ENCODE measurements at places on chromosomes 1 and 21.

DNA sequence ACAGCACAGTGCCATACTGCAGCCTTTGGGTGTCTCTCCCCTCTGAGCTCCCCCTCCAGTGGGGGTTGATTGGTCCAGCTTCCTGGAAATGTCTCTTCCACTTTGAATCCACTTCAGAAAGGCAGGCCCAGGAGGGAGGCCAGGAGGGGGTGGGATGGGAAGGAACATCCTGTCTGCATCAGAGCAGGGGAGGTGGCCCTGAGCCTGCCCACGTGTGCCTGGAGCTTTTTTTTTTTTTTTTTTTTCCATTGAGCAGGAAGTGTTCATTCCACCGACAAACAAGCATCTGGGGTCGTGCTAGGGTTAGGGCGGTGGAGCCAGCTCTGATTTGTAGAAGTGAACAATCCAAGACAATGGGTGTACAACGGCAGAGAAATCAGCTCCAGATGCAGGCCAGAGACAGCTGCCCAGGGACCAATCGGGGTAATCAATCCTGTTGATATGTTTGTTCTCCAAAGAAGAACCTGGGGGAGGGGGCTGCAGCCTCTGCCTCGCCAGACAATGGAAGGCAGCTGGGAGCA lies 93.3 kb downstream of the SSBP3 start:
- no peak for DNase-seq

- DNase-seq: no peak
These were observed 58.3 kb upstream of the TBX15 start for GRCh38 chr1:119046429-119046784.

DNA sequence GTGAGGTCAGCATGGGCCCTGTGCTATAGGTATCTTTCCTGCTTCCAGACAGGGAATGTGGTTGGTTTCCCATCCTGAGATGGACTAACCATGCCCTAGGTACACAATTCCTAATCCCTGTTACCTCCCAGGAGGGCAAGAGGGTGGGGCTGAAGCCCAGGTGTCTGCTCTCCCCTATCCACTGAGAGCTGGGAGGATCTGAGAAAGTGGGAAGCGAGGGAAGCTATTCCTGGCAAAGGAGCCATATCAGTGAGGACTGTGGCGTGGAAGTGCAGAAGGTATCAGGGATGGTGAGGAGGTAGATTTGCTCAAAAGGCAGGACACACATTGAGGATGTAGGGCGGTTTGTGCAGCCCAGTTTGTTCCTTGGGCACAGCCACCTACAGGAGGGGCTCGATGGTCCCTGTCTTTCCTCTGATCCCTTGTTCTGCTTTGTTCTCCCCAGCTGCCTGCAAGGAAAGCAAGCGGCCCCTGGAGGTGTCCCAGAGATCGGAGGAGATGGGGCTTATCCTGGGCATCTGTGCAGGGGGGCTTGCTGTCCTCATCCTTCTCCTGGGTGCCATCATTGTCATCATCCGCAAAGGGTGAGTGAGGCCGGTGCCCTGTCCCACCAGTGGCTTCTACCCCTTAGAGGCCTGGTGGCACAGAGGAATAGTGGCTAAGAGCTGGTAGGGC lies 48.1 kb downstream of the PTPRU start:
- no peak for DNase-seq

DNA sequence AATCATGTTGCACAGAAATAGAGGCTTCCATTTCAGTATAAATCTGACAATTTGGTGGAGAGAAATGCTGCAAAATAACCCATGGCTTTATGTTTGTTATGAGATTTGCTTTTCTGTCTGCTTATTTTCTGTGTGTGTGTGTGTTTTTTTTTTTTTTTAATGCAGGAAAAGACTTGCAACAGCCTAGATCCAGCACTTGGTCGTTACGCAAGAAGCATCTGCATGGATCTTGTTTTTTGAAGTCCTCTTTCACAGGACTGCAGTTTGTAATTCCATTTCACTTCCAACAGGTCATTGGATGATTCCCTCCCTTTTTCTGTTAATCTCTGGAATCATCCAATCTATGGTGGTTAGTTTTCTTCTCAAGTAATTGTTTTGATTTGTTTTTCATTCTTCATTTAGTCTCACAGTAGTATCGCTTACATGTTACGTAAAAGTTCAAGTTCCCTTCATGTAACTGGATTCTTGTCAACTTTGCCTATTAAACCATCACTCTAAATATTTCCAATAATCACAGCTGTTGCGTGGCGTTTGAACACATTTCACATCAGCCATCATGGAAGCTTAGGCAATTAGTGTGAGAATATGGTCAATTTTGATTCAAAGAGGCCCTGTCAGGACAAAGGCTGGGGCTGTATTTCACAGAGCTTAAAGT lies 312.9 kb downstream of the NFIA start:
- no peak for DNase-seq

DNA sequence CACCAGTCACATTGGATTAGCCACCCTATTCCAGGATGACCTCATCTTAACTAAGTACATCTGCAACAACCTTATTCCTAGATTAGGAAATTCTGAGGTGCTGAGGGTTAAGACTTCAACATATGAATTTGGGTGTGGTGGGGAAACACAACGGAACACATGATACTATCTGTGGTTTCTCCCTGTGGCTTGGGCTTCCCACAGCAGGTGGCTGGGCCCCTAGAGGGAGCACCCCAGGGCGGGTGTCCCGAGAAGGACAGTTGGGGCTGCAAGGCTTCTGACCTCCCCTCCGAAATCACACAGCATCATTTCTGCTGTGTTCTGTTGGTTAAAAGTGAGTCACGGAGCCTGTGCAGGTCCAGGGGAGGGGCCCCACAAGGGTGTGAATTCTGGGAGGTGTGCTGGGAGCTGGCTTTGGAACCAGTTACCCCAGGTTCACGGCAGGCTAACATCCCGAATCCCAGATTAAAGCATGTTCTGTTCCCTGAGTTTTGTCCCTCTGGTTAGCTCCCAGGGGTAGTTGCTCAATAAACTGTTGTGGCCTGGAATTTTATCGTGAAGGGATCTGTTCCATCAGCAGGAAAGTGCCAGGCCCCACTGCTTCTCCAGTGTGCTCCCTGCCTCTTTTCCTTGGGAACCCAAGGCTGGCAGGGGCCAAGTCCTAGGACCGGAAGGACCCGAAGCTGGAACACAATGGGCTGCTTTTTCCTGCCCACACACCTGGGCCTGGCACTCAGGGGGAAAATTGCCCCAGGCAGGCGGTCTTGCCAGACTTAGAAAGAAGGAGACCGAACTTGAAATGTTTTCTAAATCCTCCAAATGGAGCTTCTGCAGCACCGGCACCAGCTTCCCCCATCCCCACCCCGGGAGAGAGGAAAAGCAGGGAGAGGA lies 154.0 kb upstream of the WNT4 start:
- DNase-seq: no peak

GRCh38 chr1:61424382-61424781 lies 300.6 kb downstream of the TM2D1 start:
- DNase-seq: no peak

DNA sequence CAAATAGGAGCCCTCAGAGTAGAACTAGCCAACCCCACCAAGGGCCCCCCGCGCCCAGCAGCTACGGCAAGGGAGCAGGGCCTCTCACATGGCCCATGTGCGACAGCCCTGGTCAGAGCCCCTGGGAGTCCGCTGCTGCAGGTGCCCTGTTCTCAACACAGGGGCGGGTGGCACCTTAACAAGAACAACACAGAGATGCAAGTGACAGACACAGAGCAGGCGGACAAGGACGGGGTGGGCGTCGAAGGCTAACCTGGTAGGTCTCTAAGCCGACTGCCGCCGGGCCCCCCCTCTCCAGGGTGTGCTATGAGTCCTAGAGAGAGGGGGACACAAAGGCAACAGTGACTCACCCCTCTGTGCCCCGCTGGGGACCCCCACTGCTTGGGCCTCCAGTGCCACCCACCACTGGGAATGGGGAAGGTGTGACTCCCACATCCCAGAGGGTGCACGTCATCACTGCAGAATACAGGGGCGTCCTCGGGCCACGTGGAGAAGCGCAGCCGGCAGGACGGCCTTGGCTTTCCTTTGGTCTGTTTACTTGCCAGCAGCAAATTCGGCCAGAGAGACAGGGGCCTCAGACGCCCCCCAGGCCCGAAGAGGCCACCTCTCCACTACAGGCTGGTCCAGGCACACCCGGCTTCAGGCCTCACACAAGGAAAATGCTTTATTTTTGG lies 44.8 kb downstream of the PRDM15 start:
- no peak for DNase-seq

GRCh38 chr1:201560328-201561194 lies 21.6 kb downstream of the NAV1 start:
- no peak for DNase-seq

DNA sequence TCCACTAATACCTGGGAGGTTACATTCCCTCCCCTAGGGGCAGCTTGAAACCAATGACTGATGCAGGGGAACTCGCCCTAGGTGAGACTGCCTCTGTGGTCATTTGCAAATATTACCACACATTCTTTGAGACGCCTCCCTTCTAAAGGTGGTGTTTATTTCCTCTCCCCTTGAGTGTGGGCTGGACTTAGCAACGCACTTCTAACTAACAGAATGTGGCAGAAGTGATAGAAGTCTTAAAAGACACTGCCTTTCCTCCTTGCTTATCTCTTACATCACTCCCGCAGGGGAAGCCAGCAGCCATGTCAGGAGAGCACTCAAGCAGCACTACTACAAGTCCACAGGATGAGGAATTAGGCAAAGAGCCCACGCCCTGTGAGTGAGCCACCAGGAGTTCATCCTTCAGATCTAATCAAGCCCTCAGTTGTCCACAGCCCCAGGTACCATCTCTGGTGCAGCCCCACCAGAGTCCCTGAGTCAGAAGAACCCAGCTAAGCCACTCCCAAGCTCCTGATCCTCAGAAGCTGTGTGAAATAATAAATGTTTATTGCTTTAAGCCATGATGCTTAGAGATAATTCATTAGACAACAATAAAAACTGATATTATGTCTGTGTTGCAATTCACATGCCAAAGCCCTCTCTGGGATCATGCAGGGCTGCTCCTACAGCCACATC lies 14.8 kb upstream of the MATN1 start:
- DNase-seq: no peak

DNA sequence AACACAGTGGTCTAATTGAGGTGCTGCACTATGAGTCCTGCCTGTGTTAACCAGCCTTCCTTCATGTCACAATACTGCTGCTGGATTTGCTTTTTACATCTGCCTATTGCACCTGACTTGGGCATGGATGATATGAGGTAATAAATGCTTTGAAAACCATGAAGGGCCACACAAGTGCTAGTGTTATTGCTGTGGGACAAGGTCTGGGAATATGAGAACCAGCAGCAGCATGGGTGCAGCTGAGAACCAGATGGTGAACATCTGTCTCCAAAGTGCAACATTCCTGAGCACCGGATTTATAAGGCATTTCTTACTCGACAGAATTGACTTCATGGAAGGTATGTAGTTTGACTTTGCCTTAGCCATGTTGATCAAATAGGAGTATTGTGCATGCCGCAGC lies 16.6 kb downstream of the TRIM45 start:
- no peak for DNase-seq

DNA sequence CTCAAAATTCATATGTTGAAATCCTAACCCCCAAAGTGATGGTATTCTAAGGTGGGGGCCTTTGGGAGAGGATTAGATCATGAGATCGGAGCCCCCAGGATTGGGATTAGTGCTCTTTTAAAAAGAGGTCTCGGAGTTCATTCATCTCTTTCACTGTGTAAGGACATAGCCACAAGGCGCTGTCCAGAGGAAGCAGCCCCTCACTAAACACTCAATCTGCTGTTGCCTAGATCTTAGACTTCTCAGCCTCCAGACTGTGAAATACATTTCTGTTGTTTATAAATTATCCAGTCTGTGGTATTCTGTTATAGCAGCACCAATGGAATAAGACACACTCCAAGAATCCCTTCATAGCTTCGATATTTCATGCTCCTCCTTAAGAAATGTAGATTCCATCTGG lies 12.4 kb upstream of the TIAM1 start:
- DNase-seq: no peak

- no peak for DNase-seq
These were observed 131.5 kb upstream of the ZNF648 start for GRCh38 chr1:182192966-182193365.

GRCh38 chr1:23908453-23909341 lies 4.5 kb downstream of the CNR2 start:
- no peak for DNase-seq

DNA sequence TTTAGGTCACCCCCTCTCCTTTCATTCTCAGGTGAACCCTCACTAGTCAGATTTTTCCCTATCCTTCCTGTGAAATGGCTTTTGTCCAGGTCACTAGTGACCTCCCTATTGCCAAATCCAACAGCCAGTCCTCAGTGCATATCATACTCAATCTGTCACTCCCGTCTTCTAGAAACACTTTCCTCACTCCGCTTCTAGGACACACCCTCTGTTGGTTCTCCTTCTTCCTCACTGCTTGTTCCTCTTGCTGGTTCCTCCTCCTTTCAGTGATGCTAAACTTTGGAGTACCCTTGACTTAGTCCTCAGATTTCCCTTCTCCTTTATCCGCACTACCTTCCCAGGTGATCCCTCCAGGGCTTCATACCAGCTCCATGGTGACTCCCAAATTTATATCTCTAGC lies 94.3 kb downstream of the RNF220 start:
- DNase-seq: no peak

GRCh38 chr1:111793923-111794322 lies 38.2 kb downstream of the DDX20 start:
- no peak for DNase-seq

DNA sequence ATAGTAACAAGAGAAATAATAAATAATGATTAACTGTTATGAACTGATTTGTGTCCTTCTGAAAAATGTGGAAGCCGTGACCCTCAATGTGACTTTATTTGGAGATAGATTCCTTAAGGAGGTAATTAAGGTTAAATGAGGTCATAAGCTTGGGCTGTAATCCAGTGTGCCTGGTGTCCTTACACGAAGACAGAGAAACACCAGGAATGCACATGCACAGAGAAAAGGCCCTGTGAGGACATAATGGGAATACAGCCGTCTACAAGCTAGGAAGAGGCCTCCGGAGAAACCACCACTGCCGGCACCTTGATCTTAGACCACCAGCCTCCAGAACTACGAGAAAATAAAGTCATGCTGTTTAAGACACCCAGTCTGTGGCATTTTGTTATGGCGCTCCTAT lies 215.9 kb downstream of the NEGR1 start:
- DNase-seq: no peak

- DNase-seq: no peak
These were observed 14.2 kb upstream of the ECE1 start for GRCh38 chr1:21304488-21304887.

- DNase-seq: no peak
These were observed 831 bp downstream of the TMEM52 start for GRCh38 chr1:1917995-1918900.

DNA sequence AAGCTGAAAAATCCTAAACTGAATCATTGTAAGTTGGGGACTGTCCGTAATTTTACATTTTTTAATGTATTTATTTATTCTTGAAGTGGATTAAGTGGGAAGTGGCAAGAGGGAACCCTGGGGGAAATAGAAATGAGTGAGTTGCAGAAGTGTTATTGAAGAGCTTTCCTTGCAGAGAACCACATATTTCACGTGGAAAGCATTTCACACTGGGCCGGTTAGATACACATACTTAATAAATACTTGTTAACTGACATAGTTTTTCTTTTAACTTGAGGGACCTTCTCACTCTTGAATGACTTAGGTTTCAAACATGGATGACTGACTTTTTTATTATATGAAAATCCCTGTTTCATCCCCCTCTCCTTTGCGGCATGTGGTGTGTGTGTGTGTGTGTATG lies 239.3 kb downstream of the LMO4 start:
- no peak for DNase-seq

- DNase-seq: no peak
These were observed 33.9 kb downstream of the COQ8A start for GRCh38 chr1:226973898-226974543.
